CD4-positive, alpha-beta memory T cell (primary cell): ENCODE measurements at places on chromosomes 7 and 10.

DNA sequence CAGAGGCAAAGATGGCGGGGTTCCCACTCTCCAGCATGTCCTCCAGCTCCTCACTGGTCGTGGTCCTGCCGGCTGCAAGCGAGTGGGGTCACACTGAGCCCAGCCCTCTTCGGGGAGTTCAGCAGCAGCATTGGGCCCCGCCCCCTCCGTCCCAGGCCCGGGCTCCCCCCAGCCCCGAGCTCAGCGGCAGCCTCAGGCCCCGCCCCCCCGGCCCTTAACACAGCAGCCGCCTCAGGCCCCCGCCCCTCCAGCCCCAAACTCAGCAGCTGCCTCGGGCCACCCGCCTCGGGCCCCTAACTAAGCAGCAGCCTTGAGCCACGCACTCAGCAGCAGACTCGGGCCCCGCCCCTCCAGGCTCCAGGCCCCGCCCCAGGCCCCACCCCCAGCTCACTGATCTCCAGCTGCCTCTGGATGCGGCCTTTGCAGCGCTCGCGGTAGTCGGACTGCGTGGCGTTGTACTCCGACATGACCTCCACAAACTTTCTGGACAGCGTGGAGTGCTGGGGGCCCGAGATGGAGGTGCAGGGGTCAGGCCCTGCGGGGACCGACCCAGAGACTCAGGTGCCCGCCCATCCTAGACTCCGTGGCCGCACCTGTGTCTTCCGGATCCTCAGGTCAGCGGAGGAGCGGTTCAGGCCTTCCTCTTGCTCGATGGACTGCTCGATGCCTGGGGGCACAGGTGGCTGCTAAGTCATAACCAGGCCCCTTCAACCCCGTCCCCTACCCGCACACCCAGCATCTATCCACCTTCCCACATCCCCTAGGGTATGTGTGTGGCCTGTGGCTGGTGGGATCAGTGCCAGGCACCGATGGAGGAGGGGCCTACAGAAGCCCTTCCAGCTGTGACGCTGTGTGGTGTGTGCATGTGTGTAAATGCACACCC is 15.5 kb downstream of the STX1A start:
- no peak for DNase-seq

- no peak for DNase-seq
Observed at GRCh38 chr10:15678851-15679250, 40.9 kb downstream of the ITGA8 start.

DNA sequence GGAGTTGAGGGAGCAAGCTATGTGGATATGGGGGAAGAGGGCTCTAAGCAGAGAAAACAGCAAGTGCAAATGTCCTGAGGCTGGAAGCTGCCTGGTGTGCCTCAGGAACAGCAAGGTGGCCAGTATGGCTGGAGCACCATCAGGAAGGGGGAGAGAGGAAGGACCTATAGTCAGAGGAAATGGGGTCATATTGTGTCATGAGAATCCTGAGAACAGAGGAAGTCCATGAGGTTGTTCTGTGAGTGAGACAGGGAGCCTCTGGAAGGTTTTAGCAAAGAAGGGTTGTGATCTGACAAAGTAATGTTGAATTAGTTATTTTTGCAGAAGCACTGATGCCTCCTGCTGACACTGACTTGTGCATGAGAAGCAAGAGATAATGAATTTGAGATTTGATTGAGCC is 204.3 kb downstream of the PTEN start:
- no peak for DNase-seq

DNA sequence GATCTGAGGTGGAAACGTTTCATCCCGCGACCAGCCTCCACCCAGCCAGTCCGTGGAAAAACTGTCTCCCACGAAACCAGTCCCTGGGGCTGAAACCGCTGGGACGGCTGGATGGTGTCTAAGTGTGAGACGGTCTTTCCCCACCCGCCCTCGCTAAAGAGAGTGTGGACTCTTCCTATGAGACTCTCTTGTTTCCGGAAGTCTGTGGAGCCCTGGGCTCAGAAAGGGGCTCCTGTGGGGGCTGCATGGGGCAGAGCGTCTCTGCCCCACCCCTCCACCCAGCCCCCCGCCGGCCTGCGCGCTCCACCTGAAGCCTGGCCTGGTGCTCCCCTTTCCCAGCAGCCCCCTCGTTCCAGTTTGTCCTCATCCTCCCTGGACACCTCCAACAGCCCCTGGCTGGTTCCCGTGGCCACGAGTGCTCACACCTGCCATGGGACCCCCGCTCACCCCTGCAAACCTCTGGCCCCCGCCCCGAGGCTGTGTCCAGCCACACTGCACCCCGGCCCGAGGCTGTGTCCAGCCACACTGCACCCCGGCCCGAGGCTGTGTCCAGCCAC is 28.7 kb downstream of the CFAP46 start:
- DNase-seq, result no peak

GRCh38 chr7:100679927-100680575 is 6.5 kb downstream of the GNB2 start:
- no peak for DNase-seq

DNA sequence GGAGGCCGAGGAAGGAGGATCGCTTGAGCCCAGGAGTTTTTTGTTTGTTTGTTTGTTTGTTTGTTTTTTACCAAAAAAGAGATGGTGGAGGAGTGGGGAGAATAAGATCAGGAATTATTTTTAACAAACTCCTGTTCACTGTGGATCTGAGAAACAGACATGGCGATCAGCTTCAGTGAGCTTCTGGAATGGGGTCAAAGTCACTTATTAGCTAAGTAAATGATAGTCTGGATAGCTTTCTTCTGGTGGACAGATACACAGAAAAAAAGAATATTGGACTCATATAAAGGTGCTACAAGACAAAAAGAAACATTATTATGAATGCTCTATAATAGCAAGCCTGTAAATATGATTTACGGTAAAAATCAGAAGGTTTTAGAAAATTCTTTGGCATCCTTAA is 85.1 kb downstream of the POU6F2 start:
- no peak for DNase-seq
